Gastroesophageal sphincter (tissue), 4 donors: ENCODE measurements at places on chromosomes 3 and 15.

DNA sequence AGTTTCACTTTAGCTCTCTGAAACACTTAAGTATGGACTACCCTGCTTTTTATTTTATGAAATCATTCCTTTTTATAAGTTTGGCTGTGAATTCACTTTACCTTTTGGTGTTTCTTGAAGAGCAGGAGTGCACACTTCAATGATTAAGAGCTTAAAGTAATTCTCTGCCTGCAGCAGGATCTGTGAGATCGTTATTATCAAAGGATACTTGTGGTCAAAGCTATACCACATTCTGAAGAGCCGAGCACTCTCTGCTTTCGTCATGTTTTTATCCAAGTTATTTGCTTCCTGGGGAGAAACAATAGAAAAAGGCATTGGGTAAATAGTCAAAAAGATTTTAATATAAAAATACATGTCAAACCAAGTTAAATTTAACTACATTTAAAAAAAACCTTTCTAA lies 243.7 kb downstream of the CHST2 start:
- H3K4me1 ChIP-seq, result no peaks in the 10 kb centered on the region
- H3K27me3 ChIP-seq, result no peaks in the 10 kb centered on the region
- H3K27ac ChIP-seq, result no peak overlapping the region
- no peak for ATAC-seq
- H3K36me3 ChIP-seq, result no peaks in the 10 kb centered on the region

- H3K36me3 ChIP-seq, result no peaks in the 10 kb centered on the region
- no peak overlapping the region for H3K27ac ChIP-seq
- H3K27me3 ChIP-seq, result no peaks in the 10 kb centered on the region
- H3K4me1 ChIP-seq, result no peaks in the 10 kb centered on the region
- H3K4me3 ChIP-seq, result no peak overlapping the region
- no peak for ATAC-seq
Measured at GRCh38 chr3:139299261-139300132, 44.3 kb upstream of the MRPS22 start.

DNA sequence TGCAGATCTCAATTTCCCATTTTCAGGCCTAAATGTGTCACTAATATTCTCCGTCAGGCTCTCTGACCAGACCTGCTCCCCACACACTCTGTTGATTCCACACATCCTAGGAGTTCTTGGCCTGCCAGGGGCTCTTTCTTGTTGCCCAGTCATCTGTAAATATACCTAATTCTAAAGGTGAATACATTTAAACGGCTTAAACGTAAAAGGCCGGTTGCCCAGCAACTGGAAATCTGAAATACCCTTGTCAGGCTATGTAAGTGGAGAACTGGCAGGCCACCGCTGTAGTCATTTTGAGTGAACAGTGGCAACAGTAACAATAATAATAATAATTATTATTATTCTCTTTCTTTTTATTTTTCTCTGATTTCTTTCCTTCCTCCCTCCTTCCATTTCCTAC lies 302.7 kb downstream of the AGBL1 start:
- peaks cover 10% of the 10 kb centered on the region for H3K27me3 ChIP-seq
- no peak overlapping the region for H3K27ac ChIP-seq
- no peaks in the 10 kb centered on the region for H3K36me3 ChIP-seq
- H3K4me1 ChIP-seq, result no peaks in the 10 kb centered on the region
- no peak overlapping the region for H3K4me3 ChIP-seq

DNA sequence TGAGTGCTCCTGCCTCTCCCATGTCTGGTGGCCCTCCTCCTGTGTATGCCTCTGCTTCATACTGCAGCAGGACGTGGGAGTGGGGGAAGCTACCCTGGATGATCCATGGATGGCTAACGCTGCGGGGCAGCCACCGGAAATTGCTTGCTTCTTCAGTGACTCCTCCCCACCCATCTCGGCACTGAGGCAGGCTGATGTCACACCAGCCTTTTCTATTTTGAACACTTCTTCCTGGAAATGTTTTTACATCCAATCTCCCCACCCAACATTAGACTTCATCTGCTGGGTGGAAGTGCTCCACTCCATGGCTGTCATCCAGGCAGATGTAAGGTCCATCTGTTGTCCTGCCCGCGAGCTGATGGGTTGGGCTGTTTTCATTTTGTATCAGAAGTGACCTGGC lies 58.9 kb upstream of the MUC13 start:
- no peaks in the 10 kb centered on the region for H3K4me1 ChIP-seq
- peaks cover 98% of the 10 kb centered on the region for H3K36me3 ChIP-seq
- no peak overlapping the region for H3K4me3 ChIP-seq
- H3K27me3 ChIP-seq, result no peaks in the 10 kb centered on the region
- ATAC-seq, result peak; percentile 78
- peak overlapping the region; percentile 22 for H3K27ac ChIP-seq

DNA sequence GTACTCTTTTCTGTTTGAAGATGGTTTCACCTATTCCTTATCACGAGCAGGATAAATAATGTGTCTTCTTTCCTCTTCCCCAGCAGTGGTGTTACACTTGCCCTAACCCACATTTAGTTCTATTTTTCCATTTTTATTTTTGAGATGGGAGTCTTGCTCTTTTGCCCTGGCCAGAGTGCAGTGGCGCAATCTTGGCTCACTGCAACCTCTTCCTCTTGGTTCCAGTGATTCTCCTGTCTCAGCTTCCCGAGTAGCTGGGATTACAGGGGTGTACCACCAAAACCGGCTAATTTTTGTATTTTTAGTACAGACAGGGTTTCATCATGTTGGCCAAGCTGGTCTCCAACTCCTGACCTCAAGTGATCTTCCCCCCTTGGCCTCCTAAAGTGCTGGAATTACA lies 372.4 kb downstream of the FOXP1 start:
- H3K27me3 ChIP-seq, result no peaks in the 10 kb centered on the region
- H3K4me3 ChIP-seq, result no peak overlapping the region
- H3K4me1 ChIP-seq, result peaks cover 19% of the 10 kb centered on the region
- peak overlapping the region; percentile 87 for H3K27ac ChIP-seq

GRCh38 chr3:195441051-195441450 lies 1.8 kb downstream of the ACAP2 start:
- no peaks in the 10 kb centered on the region for H3K27me3 ChIP-seq
- H3K36me3 ChIP-seq, result no peaks in the 10 kb centered on the region
- H3K4me3 ChIP-seq, result no peak overlapping the region
- ATAC-seq, result no peak
- H3K4me1 ChIP-seq, result peaks cover 43% of the 10 kb centered on the region

DNA sequence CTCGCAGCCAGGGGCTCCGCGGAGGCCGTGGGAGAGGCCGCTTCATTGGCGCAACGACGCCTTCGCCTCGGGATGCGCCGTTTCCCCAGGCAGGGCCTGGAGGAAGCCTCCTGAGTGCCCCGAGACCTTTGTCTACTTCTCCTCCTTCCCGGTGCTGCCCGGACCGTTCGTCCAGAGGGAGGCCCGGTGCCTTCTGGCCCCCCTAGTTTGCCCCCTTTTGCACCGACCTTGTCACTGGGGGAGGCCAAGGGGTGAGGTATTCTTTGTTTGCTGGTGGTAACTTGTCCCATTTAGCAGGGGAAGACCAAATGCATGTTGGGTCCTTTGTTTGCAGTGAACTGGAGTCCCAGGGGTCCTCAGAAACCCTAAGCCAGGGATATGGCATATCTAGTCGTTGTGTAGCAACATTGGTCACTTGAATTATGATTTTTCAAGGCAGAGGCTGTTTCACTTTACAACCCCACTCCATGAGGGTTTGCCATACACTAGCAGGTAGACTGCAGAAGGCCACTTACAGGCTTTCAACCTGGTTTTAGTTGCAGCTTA lies 615 bp downstream of the DHX30 start:
- no peak for ATAC-seq
- peaks cover 29% of the 10 kb centered on the region for H3K4me1 ChIP-seq
- H3K4me3 ChIP-seq, result peak overlapping the region; percentile 83
- H3K36me3 ChIP-seq, result no peaks in the 10 kb centered on the region
- no peaks in the 10 kb centered on the region for H3K27me3 ChIP-seq

GRCh38 chr3:96027718-96028117 lies 786.7 kb upstream of the EPHA6 start:
- H3K36me3 ChIP-seq, result no peaks in the 10 kb centered on the region
- H3K4me3 ChIP-seq, result no peak overlapping the region
- no peaks in the 10 kb centered on the region for H3K27me3 ChIP-seq
- H3K27ac ChIP-seq, result no peak overlapping the region

DNA sequence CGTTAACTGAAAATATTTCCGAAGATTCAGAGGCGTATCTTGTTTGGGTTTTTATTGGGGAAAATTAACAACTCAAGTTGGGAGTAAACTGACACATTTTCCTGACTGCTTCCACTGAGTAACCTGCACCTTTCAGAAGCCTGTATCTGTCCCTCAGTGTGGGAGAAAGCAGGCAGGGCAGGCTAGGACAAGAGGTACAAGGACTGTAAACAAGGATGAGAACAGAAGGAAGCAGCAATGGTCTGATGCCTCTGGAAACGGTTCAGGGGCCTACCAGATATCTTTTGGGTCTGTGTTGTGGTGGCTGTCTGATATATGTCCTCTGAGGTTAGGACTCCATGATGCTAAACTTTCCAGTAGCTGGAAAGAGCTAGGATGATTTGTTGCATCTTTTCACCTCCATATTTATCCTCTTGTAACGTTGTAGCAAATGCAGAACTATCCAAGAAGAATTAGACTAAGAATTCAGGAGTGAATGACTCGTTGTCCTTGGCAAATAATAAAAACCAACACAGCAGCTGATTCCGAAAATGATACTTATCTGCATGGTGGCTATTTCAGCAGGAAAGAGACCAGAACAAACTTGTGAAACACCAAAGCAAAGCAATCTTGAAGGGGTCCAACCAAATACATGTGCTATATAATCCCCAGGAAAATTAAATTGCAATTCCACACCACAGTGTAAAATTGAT lies 195.9 kb upstream of the ICE2 start:
- peaks cover 8% of the 10 kb centered on the region for H3K4me1 ChIP-seq
- no peak for ATAC-seq
- H3K27ac ChIP-seq, result no peak overlapping the region
- H3K27me3 ChIP-seq, result no peaks in the 10 kb centered on the region
